ENCODE measurements at places on chromosomes 12 and 14. TPM values are rescaled to one million over a fixed set of nuclear protein-coding genes. Genes with fewer than 3 reads are reported as not detected.
A peak's percentile ranks its signal among the peaks of the same experiment; 100 is the strongest.

DNA sequence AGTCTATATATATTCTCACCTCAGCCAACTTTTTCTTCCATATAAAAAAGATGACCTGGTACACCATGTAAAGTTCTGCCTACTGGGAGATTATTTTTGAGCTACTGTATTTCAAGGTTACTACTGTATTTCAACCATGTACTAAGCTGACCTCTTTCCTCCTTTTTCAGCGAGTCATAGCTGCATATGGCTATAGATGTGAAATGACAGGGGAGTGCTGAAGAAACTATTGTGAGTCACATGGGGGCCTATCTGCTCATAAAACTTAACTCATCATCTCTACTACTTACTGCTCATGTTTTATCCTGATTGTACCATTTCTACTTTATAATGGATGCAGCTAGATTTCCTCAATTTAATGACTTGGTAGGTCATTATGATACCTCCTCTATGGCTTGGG lies 571.4 kb upstream of the ATP2B1 start:
- DNase-seq: no peak

DNA sequence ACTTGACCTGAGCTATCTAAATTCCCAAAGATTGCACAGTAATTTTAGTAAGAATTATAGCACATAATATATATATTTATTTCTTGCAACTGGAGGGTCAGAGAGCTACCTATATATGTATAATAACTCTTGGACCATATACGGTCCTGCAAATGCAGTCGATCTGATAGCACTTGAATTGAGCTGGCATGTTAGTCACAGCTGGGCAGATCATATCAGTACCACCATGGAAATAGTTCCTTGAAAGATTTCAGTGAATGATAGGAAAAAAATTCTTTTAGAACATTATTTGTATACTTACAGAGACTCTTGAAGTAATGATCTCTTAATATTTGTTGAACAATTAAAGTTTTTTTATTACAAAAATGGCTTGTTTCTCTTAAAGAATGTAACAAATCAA lies 94.5 kb upstream of the MON2 start:
- no peak for DNase-seq

Gene CKB
- total RNA-seq: 3.8 TPM

Gene TAS2R43
- total RNA-seq: 0.55 TPM

DNA sequence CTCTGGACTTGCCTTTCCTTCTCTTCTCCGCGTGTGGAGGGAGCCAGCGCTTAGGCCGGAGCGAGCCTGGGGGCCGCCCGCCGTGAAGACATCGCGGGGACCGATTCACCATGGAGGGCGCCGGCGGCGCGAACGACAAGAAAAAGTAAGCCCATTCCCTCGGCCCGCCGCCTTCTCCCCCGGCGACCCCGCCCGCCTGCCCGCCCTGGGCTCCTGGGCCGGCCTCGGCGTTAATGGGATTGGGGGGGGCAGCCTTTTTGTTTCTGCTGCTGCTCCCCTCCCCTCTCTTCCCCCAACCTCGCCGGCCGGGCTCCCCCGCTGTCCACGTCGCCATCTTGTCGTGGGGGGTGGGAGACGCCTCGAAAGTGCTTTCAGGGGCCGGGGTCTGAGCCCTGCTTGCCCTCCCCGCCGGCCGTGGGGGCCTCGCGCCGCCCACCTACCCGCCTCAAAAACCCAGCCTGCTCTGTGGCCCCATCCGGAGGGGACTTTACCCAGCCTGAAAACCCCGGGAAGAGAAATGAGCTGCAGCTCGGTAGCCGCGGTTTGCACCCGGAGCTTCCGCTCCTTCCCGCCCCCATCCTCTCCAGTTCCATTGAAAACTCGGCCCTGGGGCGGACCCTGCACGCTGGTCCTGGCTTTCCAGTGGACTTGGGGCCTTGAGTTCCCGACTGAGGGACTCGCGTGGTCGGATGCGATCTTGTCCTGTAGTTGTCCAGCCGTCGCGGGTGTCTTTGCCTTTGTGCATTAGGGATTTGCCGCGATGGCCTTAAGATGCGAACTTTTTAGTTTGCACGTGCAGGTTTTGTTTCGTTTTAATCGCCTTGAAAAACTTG lies 598 bp downstream of the HIF1A start:
- peak; percentile 57 for DNase-seq

DNA sequence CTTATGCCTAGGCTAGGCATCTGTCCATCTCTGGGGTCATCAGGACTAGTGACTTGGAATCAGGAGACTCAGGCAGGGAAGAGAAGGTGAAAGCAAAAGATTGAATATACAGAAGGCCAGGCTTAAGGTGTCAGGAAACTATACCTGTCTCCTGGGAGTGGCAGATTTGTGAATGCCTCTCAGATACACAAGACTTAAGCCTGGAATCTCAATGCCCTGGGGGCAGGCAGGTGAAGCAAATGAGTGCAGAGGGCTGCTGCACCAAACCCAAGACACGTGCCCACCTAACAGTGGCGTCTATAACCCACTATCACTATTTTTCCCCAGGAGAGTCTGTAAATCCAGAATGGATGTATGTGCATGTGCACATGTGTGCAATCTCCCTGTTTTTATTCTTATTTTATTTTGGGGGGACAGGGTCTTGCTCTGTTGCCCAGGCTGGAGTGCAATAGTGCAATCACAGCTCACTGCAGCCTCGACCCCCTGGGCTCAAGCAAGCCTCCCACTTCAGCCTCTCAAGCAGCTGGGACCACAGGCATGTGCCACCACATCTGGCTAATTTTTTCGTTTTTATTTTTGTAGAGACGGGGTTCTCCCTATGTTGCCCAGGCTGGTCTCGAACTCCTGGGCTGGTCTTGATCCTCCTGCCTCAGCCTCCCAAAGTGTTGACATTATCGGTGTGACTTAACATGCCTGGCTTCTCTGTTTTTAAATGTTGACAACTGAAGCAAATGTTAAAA lies 31.9 kb upstream of the FOS start:
- DNase-seq: no peak

GRCh38 chr12:11895421-11896078 lies 175.2 kb upstream of the BCL2L14 start:
- no peak for DNase-seq

DNA sequence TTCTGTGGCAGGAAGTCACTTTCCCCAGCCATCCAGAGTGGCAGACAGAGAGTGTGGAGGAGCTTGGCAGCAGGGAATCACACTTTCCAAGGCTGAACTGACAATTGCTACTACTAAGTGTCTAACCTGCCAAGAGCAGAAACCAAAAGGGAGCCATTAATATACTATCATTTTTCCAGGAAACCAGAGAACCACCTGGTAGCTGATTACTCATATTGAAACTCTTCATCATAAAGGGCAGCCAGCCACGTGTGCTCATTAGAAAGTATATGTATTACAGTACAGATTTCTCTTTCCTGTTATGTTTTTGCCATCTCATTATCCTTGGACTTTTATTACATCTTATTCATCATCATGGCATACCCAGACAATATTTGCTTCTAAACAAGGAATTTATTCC lies 374.9 kb downstream of the GXYLT1 start:
- DNase-seq: no peak

GRCh38 chr12:109596418-109597244 lies 23.0 kb downstream of the MVK start:
- no peak for DNase-seq

- DNase-seq: no peak
Measured at GRCh38 chr12:10690906-10691305, 17.1 kb upstream of the STYK1 start.

DNA sequence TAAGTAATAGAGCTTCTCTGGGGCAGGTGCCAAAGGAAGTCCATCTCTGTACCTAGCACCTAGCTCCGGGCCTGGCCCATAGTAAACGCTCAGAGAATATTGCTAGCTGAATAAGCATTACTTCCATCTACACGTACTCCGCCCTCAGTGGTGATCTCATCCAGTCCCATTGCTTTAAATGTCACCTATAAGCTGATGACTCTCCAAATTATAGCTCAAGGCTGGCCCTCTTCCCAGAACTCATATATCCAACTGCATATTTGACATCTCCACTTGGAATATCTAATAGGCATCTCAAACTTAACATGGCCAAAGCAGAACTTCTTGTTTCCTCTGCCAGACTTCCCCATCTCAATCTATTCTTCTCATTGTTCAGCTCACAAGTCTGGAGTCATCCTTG lies 6.9 kb upstream of the DYNLL1 start:
- no peak for DNase-seq

DNA sequence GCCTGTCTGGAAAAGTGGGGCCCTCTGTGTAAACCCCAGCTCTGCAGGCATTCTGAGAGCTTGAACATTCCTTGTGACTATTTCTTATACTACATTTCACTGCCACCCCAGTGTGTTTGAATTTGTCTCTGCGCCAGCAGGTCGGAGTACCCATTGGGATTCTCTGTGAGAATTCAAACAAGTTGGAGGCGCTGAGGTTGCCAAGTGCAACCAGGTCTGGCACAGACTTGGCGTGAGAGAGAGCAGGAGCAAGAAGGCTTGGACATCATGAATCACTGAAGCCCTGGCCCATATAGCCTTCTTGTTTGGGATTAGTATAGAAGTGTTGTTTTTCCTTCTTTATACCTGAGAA lies 33.0 kb upstream of the ATP2A2 start:
- DNase-seq: no peak

- DNase-seq: no peak
Measured at GRCh38 chr12:75960086-75960910, 71.3 kb downstream of the PHLDA1 start.

DNA sequence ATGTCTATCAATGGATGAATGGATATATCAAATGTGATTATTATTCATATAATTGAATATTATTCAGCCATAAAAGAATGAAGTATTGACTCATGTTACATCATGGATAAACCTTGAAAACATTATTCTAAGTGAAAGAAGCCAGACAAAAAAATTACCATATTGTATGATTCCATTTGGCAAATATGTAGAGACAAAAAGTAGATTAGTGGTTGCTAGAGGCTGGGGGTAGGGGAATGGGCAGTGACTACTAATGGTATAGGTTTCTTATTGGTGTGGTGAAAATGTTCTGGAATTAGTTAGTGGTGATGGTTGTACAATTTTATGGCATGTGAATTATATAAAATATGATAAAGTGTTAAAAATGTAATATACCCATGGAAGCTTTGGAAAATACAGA lies 31.8 kb upstream of the GNS start:
- no peak for DNase-seq

- DNase-seq: peak; percentile 54
Measured at GRCh38 chr14:73712540-73713180, 1.5 kb downstream of the PNMA1 start.

GRCh38 chr12:42510823-42511222 lies 78.7 kb downstream of the PRICKLE1 start:
- DNase-seq: no peak

DNA sequence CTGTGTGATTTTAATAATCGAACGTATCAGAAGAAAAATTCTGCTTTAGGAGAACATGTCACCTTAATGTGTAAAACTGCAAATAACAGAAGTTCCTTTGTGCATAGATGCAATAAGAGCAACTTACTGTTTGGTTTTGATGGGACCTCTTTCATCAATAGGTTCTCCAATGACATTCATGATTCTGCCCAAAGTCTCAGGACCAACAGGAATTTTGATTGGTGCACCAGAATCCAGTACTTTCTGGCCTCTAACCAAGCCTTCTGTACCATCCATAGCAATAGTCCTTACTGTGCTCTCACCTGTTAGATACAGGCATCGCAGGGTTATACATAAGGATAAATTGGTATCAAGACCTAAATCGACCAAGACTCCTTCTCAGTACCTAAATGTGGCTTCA lies 1.1 kb downstream of the ATP5F1B start:
- DNase-seq: no peak

- DNase-seq: peak; percentile 24
Measured at GRCh38 chr12:1830981-1831963, 10.9 kb downstream of the LRTM2 start.

DNA sequence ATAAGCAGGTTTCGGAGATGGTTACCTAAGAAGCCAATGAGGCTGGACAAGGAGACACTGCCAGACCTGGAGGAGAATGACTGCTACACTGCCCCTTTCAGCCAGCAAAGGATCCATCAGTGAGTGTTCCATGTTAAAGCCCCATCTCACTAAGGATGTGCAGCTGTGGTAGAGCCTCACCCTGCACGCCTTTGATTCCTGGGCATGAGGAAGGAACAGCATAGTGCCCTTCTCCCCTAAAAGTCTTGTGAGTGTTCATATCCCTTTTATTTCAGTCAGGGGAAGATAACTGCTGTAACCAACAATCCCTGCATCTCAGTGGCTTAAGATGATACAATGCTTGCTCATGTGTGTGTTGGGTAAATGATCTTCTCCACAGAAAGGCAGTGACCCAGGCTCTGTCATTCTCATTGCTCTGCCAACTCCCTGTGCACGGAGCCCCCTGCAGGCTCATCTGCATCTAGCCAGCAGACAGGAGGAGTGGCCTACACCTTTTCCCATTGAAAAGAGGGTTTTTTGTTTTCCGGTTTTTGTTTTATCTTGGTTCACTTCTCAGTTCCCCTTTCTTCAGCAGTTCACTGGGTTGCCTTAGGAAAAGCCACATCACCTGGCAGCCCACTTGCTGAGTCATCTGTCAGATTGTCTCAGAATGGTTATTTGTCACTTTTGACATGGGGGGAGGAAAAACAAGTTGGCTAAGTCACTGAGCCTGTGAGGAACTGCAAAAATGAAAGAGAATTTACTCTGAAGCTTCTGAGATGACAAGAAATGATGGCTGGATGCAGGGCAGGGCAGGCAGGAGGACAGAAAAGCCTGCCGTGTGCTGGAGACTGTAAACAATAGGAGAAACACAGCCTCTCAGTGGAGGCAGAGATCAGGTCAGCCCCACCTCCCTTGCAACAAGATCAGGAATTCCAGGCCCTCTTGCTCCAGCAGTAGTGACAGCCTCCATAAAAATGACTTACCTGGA lies 193.3 kb downstream of the ANO4 start:
- no peak for DNase-seq

Gene OVCH1
- total RNA-seq: not detected

- peak; percentile 44 for DNase-seq
Measured at GRCh38 chr14:54881761-54882401, 20.7 kb downstream of the GCH1 start.

- DNase-seq: no peak
Measured at GRCh38 chr12:124190312-124191023, 104.4 kb upstream of the RFLNA start.

GRCh38 chr12:45458854-45459807 lies 243.2 kb downstream of the ANO6 start:
- DNase-seq: no peak

DNA sequence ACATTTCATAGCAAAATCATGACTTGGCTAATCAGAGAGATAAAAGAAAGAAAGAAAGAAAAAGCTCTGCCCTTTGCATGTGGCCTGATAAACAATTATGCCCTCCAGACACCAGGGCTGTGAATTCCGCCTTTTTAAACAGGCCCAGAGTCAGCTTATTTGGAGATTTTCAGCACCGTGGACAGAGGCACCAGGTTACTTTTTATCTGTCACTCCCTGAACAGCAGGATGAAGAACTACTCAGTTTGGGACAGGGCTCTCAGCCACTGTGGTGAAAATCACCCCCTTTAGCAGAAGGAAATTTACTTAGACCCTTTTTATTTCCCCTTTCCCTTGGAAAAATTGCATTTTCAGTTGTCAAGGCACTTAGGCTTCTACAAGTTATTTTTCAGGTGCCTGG lies 359.9 kb downstream of the NRXN3 start:
- DNase-seq: no peak

DNA sequence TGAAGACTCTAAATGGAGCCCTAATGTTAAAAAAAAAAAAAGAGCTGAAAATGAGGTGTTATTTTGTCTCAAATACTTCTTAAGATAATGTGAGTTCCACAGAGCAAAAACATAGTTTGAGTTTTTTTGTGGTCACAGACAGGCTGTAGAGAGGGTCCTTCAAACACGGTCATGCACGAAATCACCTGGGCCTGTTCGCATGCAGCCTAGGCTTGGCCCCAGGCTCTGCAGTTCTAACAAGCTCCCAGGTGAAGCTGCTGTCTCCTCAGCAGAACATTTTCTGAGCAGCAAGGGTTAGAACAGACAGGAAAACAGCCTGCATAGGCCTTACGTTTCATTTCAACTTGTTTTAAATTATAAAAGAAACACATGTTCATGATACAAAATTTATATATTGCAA lies 65.4 kb upstream of the TBPL2 start:
- no peak for DNase-seq
